Activated CD4-positive, alpha-beta T cell treated with anti-CD3 and anti-CD28 coated beads for 48 hours (primary cell): ENCODE measurements at places on chromosomes 7 and 10.

DNA sequence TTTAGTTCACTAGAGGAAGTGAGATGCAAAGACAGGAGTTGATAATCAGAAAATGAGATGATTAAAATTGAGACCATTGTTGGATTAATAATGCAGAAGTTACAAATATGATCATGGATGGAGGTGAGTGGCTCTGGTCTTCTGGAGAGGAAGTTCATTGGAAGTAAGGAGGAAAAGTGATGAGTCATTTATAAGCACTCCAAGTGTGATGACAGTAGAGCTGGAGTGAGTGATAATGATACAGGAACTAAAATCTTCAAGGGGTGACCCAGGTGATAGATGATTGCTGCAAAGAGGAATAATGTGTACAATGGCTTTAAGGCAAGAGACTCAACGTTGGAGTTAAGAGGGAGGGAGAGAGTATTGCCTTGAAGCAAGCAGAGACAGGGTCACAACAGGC is 20.7 kb downstream of the ZNF32 start:
- no peak for DNase-seq

- DNase-seq: no peak
These were observed 141.5 kb downstream of the LRRN3 start for GRCh38 chr7:111232249-111233084.

DNA sequence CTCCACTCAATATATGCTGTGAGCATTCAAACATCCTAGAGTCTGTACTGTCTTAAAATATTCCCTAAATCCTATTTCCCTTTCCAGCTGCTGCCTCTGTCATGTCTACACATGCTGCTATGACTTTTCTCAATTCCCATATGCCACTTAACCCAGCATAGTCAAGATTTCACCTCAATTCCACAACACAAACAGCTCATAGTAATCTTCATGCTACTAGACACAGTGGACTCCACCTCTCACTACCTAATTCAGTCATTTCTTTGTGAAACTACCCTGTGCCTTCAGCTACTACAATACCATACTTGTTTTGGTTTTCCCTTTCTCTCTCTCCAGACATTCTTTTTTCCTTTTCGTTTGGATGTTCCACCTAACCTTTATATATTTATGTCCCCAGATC is 45.5 kb downstream of the GSAP start:
- DNase-seq: no peak

- DNase-seq: no peak
These were observed 111.7 kb upstream of the CDK13 start for GRCh38 chr7:39838326-39838725.

DNA sequence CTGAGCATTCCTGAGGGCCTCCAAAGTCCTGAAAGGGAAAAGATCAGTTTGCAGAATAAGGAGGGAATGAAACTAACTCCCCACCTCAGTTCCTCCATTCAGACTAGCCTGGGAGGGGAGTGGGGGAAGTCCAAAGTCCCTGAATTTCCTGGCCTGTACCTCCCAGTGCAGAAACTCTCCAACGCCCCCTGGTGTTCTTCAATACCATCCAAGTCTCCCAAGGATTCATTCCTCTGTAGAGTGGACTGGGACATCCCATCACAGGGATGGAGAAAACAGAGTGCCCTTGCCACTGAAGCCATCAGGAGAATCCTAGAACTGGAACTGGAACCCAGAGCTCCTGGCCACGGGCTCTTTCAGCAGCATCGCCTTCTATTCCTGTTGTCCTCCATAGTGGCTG is 1.6 kb upstream of the COL13A1 start:
- no peak for DNase-seq

- DNase-seq: no peak
These were observed 39.7 kb upstream of the ANTXRL start for GRCh38 chr10:46247181-46247475.
